Mammary epithelial cell (primary cell): ENCODE measurements at places on chromosomes 16 and 17. TPM values are rescaled to one million over a fixed set of nuclear protein-coding genes. Genes with fewer than 3 reads are reported as not detected.

DNA sequence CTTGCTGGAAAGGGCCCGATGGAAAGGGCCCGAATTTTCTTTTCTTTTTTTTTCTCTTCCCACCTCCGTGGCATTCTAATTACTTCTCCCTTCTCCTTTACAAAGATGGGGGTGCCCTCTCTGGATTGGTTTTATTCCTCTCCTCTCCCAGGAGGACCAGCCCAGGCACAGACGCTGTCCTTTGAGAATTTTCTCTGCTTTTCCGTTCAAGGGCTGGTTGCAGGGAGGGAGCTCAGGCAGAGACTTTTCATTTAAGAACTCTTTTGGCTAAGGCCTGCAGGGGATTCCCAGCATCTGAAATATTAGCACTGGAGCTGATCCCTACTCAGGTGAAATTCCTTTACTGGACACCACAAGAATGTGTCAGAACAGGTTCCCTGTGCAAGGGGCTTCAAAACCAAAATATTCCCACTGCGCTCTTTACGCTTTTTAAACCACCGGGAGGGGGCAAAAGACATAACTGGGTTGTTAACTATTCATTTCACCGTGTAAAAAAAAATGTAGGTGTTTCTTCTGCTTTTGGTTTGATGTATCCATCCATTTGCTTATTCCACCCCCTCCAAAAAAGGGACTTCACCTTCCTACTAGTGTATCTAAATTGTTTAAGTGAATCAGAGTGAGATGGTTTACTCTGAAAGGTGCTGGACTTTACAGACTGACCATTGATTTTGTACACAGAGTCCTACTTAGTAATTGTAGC is 1.4 kb downstream of the NFAT5 start:
- peak; percentile 78 for DNase-seq

DNA sequence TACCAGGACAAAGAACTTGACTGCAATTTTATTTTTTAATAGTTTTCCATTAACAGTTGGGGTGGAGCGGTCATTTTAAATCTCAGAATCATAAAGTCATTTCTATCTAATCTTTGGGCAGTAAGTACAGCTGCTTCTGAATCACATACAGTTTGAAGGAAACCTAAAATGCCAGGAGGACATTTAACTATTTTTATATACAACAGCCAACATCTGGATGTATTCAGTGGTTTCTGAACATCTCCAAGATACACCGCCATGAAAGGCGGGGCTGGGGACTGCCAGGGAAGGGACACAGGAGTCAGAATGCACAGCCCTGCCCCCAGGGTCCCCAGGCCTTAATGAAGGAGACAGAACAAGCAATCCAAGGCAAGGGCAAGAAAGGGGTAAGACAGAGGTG is 392.3 kb downstream of the SLC39A11 start:
- DNase-seq: no peak

DNA sequence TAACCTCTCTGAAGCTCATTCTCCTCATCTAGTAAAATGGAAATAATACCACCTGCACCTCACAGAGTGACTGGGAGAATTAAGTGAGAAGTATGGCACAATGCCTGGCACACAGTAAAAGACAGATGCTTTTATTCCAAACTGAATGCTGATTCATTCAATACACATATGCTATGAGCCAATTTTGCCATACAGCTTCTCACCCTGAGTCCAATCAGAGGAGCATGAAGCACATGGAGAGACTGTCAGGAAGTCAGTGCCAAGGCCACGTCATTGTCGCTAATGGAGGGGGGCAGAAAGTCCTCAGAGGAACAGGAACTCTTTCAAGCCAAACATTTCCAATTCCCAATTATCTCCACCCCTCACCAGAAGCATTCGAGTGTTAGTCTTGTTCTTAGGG is 11.6 kb downstream of the MKS1 start:
- no peak for DNase-seq

- DNase-seq: no peak
Measured at GRCh38 chr16:11204513-11205047, 51.4 kb downstream of the SOCS1 start.

Gene CMTM2
- total RNA-seq: not detected in 2 replicates

GRCh38 chr17:53516636-53517035 is 306.1 kb upstream of the KIF2B start:
- DNase-seq: peak; percentile 5

Gene MYH2
- not detected for total RNA-seq

GRCh38 chr17:21140911-21141310 is 14.1 kb downstream of the DHRS7B start:
- DNase-seq: no peak

Gene MT4
- not detected in 2 replicates for total RNA-seq

Gene IL21R
- total RNA-seq: 0.17 TPM

DNA sequence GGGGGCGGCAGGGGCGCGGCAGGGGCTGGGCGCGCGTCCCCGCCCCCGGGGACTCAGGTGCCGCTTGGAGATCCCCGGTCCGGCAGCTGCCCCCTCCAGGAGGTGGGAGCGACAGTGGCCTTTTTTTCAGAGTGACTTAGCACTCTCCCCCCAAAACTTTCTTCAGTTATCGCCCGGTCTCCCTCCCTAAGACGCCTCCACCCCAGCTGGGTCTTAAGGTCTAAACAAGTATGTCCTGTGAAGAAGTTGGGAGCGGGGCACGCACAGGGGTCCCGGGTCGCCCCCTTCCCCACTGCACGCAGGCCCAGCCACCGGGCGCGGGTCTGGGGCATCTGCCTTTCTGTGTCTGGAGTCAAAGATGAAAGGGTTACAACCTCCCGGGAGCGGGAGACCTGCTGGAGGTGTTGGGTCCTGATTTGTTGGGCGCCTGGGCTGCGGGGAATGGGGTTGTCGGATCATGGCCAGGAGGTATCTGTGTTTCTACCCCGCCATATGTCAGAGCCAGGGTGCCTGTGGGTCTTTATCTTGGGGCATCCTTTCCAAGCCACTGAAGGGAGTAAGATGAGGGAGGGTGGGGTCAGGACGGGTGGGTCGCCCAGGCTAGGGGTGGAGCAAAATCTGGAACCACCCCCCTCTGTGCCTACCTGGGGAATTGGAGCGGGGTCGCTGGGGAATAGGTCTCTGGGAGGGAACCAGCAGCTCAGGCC is 757 bp downstream of the FMNL1 start:
- no peak for DNase-seq

Gene ACSM2A
- not detected for total RNA-seq

- no peak for DNase-seq
Measured at GRCh38 chr16:24138024-24138423, 118.1 kb upstream of the CACNG3 start.

GRCh38 chr16:57381791-57382534 is 9.7 kb downstream of the CX3CL1 start:
- DNase-seq: no peak

Gene STH
- total RNA-seq: not detected

Gene CCDC40
- total RNA-seq: 2.7 TPM

DNA sequence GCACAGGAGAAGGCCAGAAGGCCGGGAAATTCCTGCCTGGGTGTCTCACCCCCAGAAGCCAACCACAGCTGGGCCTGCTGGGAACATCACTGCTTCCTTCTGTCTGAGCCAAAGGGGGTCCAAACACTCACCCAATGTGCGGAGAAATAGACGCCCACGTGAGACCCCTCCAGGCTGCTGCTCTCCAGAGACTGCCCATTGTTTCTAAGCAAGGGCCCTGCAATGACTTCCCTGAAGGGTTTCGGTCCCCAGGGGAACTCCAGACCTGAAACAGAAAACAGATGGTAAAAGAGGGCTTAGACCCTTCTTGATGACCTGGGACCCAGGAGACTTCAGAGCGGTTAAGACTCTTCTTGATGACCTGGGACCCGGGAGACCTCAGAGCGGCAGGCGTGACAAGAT is 41.3 kb downstream of the MRM3 start:
- no peak for DNase-seq

- DNase-seq: no peak
Measured at GRCh38 chr17:14997290-14997689, 267.8 kb downstream of the PMP22 start.

Gene CD300H
- not detected in 2 replicates for total RNA-seq

DNA sequence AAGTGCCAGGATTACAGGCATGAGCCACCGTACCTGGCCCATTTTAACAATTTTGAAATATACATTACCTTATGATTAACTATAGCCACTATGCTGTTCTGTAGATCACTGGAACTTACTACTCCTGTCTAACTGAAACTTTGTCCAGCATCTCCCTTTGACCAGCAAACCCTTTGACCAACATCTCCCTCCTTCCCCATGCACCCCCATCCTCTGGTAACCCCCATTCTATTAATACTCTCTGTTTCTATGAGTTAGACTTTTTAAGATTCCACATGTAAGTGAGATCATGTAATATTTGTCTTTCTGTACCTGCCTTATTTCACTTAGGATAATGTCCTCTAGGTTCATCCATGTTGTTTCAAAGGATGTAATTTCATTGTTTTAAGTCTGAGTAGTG is 178.0 kb downstream of the MSI2 start:
- DNase-seq: no peak

Gene EME1
- total RNA-seq: 0.17 TPM

GRCh38 chr17:29145289-29146073 is 34.7 kb downstream of the MYO18A start:
- DNase-seq: peak; percentile 57

- no peak for DNase-seq
Measured at GRCh38 chr17:74485841-74486240, 19.4 kb downstream of the CD300A start.

DNA sequence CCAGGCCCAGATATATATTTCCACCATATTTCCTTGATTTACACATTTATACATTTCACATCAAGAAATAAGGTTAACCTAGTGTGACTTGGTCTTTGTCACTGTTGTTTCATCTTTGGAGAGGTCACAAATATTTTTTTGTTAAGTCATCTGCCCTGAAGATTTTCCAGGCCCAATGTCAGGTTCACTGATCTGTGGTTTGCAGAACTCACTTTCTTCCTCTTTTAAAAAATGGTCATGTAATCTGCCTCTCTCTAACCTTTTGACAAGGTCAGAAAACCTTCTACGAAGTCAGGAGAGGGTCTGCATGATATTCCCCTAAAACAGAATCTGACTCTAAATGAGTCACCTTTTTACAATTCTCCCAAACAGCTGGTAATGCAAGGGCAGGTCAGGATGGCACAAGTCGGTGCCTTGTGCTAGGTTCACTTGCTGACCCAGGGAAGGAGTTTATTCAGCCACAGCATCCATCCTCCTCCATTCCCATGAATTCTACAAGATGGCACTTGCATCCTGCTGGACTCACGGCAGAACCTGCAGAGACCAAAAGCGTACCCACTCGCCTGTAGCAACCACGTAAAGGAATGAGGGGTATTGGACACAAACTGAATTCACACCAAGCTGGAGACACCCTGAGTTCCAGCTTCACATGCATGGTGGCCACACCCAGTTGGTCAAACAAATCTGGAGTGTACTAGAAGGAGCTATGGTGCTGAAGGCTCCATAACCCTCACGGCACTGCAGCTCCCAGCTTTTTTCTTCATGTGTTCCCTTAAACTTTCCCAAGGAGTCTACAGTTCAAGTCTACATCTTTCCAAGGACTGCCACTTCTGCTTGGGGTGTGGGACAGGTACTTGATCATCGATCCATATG is 1.6 kb upstream of the KIAA0513 start:
- no peak for DNase-seq

GRCh38 chr16:89311636-89312035 is 94.1 kb downstream of the ZNF778 start:
- DNase-seq: no peak

DNA sequence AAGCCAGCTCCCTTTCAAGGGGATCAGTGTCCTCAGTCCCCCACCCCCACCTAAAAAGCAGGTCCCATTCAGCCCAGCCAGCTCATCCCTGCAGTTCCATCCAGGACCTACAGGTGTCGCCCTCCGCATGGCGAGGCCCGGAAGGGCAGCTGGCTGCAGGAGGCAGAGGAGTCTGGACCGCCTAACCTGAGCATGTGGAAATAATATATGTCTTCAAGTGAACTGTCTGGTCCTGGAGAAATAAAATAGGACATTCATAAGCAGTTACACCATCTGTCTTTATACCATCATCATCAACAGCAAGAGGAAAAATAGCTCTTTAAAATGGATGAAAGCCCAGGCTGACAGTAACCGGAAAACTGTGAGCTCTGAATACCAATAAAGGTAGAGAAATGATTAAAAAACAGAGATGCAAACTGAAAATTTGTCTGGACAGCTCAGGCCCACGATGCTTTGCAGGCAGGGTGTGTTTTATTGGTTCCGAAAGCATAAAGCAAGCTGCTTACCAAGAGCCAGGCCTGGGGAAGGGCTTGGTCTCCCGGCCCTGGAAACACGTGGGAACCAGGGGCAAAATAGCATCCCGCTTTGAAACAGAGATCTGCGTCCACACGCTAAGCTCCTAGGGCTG is 215.2 kb downstream of the ZFHX3 start:
- DNase-seq: peak; percentile 52

DNA sequence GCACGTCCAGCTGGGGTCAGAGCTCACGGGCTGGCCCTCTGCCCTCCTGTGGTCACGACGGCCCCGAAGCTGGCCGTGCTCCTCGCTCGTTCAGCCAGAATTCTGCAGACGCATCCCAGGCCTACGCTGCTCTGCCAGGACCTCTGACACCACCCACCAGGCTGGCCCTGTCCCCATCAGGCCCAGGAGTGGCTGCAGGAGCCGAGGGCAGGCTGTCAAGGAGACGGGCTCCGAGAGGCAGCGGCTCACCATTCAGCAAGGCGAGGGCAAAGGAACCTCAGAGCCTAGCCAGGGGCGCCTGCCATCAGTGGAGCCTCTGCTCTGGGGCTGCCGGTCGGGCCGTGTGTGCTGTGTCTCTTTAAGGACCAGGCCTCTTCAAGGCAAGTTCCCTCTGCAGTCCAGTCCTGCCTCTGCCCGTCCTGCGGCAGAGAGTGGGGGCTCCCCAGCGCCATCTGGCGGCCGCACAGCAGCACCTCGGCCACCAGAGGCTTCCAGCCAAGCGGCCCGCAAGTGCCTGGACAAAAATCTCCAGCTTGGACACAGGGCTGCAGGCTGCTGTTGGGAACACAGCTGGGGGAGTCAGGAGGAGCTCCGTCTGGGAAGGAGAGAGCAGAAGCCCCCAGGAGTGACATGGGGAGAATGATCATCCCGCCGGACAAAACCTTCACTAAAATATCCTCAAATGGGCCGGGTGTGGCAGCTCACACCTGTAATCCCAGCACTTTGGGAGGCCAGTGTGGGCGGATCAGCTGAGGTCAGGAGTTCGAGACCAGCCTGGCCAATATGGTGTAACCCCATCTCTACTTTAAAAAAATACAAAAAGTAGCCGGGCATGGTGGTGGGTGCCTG is 7.4 kb upstream of the ABR start:
- peak; percentile 74 for DNase-seq

Gene TCF25
- total RNA-seq: 188 and 233 TPM in 2 replicates

DNA sequence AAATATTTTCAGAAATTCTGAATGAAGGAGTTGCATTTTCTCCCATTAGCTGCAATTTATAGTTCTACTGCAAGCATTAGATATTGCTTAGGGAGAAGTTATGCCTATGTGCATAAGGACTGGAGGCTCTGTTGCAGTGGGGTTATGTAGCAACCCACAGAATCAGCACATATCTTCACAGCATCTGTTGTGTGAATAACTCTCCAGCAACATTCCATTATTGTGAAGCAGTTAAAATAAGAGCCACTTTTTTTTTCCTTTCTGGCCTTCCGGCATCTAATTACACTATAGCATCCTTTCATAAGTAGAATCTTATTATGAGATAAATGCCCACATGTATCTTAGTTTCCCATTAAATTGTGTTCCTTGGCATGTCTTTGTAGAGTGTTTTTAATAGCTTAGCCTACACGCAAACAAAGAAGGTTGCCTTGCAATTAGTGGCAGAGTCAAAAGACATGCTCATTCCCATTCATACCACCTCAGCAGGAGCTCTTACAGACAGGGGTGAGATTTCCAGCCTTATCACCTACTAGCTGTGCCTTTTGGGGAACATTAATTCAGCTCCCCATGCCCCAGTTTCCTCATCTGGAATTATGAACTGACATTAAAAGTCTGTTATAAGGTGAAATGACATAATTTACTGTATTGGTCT is 596.0 kb upstream of the GOT2 start:
- no peak for DNase-seq

GRCh38 chr16:5428932-5429331 is 331.3 kb upstream of the EEF2KMT start:
- no peak for DNase-seq

Gene JMJD8
- 26.0 and 32.4 TPM in 2 replicates for total RNA-seq
